ENCODE measurements at places on chromosomes 4 and X.

DNA sequence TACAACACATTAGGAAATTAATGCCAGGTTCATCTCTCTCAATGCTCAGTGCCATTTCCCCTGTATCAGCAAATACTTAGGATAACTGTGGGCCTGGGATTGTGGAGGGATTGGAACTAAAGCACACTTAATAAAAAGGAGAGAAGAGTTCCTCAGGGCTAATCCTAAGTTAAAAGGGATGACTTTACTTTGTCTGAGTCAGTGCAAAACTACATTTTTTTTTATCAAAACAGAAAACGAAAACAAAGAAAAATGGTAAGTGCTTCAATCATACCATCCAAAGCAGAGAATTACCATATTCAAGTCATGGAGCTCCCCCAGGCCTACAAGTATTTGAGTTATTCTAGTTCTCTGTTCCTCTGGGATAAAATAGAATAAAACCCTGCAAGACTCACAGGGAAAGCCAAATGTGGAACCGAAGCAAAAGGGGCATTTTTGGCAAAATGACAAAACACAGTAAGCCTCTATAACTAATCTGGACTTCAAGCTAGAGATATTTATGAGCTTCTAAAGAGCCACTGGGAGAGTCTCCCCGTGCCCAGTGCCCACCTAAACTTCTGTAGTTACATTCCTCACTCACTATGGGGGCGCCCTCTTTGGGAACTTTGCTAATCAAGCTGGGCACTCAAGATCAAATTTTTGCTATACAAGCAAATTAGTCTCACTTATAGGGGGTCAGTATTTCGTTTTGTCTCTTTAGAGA is 53.4 kb downstream of the PALLD start:
- no peak for DNase-seq

DNA sequence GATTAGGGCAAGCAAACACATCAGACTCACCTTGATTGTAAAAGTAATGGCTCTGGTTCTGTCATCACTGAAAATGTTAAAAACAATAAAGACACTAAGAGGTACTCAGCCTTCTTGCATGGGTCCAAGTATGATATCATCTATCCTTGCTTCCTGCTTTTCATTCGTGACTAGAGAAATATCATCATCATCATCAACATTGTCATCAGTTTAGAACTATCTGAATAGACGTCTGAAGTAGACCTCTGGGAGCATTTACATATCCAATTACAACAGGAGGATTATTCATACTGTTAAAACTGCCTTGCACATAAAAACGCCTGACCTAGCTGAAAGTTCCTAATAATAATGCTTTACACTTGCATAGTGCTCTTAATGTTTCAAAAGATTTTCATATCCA is 9.8 kb upstream of the FRAS1 start:
- DNase-seq: no peak

DNA sequence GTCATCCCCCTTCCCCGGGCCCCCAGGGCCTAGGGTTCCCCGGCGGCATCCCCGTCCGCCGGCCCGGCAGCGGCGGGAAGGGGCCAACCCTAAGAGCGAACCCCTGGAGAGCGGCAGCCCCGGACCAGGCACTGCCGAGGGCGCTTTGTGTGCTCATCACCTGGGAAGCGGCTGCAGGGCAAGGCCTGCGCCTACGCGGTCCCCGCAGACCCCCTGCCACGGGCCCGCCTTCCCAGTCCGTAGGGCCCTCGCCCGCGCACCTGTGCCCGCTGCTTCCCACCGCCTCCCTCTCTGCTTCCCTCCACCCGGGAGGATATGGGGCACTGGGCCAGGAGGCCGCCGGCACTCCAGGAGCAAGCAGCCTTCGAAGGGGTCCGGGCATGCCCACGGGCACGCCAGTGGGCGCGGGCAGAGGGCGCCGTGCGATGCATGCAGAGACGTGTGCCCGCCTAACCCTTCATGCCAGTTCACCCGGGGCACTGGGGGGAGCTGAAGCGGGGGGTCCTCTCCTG is 2.6 kb downstream of the FLNA start:
- no peak for DNase-seq

DNA sequence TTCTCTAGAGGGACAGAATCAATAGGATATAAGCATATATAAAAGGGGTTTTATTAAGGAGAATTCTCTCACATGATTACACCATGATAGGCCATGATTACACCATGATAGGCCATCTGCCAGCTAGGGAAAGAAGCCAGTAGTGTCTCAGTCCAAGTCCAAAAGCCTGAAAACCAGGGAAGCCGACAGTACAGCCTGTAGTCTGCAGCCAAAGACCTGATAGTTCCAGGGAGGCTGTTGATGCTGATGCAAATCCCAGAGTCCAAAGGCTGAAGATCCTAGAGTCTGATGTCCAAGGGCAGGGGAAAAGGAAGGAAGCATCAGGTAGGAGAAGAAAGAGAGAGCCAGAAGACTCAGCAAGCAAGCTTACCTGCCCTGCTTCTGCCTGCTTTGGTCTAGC is 411.3 kb upstream of the EMCN start:
- DNase-seq: no peak

- peak; percentile 3 for DNase-seq
These were observed at the start of gene TMEM150C for GRCh38 chr4:82561786-82562563. TSS of gene TMEM150C (minus strand) at chr4:82561988. CDS start at chr4:82504657, 57,331 bp downstream.

DNA sequence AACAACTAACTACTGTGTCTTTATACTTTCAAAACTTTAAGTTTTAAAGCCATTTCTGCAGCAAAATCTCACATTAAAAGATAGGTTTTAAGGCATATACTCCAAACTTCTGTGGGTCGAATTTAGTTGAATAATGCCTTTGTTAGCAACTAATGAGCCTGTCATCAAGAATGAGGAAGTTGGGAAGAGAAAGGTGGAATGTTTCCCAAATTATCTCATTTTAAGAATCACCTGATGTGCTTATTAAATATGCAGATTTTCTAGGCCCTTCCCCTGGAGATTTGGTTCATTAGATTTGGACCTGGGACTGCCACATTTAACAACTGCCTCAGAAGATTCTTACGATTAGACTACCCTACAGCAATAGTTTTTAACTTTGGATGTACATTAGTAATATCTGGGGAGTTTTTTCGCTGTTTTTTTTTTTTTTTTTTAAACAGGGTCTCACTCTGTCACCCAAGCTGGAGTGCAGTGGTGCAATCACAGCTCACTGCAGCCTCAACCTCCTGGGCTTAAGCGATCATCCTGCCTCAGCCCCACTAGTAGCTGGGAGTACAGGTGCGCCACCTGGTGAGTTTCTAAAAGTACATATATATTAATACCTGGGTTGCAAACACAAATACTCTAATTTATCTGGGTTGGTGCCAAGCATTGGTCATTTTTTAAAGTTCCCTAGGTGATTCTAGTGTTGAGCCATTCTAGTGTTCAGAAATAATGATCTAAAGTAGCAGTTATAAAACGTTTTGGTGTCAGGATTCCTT is 16.1 kb upstream of the TASL start:
- no peak for DNase-seq

- no peak for DNase-seq
These were observed 608.6 kb upstream of the AADAT start for GRCh38 chr4:170698334-170698733.

GRCh38 chr4:31370866-31371465 is 650.8 kb downstream of the PCDH7 start:
- DNase-seq: peak; percentile 29

- no peak for DNase-seq
These were observed 178.6 kb upstream of the TBL1X start for GRCh38 chrX:9286234-9286633.

DNA sequence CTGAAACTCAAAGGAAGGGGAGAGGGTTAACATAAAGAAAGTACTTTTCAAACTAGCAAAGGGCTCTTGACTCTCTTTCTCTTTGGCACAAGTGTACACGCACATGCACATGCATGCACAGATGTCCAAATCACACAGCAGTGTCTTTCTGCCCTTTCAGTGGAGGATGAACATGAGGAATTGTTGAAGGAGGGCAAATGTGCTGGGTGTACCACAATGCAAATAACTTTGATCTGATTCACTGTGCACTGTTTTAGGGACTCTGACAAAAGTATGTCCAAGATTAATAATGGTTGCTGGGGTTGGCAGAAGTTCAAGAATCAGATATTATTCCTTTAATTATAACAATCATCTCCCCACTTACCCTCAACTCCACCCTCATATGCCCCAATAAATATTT is 93.8 kb downstream of the GPC4 start:
- DNase-seq: no peak

DNA sequence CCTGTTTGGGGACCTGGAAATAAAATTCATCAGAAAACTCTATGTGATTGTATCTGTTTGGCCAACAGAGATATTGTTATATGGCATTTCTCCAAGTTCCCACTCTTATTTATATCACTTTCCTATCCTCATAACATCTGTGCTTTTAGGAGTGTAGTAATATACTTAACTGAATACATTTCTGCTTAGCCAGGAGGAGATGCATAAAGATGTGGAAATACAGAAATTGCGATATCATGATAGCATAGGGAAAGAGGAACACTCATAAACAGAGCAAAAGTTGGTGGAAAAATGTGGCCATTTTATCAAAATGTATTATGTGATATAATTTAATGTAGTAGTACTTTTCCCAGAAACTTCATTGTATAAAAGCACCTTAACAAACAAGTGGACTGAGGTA is 46.1 kb upstream of the TSPAN7 start:
- no peak for DNase-seq

All from SW 1271 (cell line).